ENCODE measurements at places on chromosomes 3 and 15.

GRCh38 chr3:21392526-21392925, 358.5 kb downstream of the ZNF385D start:
- DNase-seq, result no peak

DNA sequence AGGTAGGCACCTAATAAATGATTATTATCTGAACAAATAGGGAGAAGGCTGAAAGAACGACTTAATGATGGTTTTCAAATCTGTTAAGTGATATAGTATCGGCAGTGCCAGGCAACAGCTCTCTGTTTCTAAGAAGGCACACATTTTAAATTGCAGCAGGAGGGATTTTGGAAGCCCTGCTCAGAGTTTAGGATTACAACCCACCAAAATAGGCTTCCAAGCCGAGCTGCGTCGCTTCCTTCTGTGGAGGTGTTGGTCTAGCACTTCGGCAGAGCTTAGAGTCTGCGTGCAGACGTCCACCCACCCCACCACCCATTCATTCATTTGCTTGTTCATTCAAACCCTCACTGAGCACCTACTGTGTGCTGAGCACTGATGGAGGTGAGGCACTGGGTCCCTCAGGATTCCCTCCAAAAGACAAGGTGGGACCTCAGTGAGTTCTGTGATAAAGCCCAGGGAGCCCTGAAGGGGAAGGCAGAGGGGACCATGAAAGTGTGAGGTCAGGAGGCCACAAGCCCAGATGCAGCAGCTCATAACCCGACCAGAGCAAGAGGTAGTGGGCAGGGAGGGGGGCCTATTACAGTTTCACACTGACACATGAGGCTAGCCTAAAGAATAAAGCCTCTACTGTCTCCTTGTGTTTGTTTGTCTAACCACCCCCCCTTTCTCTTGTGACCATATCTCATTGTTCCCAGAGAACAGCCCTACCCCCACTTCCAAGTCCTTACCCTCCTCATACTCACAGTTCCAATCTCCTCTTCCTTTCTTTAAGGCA, 8.9 kb downstream of the ADCY5 start:
- no peak for DNase-seq

GRCh38 chr15:58423831-58424608, 7.8 kb upstream of the LIPC start:
- DNase-seq, result peak; percentile 19

- DNase-seq, result peak; percentile 42
Measured at GRCh38 chr3:42159706-42160472, 68.7 kb downstream of the TRAK1 start.

- DNase-seq, result no peak
Measured at GRCh38 chr3:159733194-159733860, 255.3 kb upstream of the IL12A start.

DNA sequence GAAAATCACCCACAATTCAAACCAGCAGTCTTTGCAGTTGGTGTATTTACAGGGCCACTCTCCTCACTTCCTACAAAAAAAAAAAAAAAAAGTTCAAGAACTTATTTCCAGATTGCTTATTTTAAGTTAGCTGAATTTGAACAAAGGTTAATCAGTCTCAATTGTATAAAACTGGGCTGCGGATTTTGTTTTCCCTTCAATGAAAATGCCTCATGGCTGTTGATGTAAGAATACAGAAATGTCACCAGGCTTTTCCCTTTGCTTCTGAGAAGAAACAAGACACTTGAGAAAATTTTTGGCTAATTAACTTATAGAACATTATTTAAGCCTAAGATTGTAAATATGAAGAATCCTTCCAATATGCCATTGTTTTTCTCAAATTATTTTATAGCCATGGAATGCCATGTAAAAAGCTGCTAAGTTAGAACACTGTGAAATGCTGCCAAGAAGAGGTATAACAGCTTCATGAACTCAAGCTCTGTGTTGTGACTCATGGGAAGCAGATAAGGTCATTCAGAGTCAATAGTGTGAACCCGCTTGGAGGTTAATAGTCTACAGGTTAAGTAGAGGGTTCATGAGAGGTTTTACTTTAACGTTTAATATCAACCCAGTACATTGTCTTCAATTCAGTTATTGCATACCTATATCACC, 84.3 kb upstream of the ABI3BP start:
- no peak for DNase-seq

DNA sequence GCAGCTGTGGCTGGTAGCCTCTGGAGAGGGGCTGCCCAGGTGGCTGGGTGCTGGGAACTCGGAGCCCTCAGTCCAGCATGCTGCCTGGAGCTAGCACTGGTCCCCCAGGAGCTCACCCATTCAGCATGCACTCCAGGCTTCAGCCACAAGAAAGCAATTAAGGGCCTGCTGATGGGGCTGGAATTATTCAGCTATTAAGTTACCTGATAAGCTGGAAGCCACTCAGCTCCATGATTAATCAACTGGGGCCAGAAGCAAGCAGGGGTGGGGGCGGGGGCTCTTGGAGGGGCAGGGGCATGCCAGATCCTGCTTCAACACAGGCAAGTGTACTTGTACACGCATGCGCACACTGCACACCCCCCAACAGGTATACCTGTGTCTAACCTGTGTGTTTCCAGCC, 22.1 kb upstream of the TMEM115 start:
- no peak for DNase-seq

- DNase-seq, result peak; percentile 73
Measured at GRCh38 chr15:57146506-57147201, 228.2 kb downstream of the TCF12 start.

GRCh38 chr3:22895671-22896070, 307.5 kb upstream of the UBE2E2 start:
- no peak for DNase-seq

- DNase-seq, result no peak
Measured at GRCh38 chr3:178960181-178960580, 111.4 kb downstream of the ZMAT3 start.

GRCh38 chr15:58476525-58477162, 44.9 kb downstream of the LIPC start:
- DNase-seq, result no peak

DNA sequence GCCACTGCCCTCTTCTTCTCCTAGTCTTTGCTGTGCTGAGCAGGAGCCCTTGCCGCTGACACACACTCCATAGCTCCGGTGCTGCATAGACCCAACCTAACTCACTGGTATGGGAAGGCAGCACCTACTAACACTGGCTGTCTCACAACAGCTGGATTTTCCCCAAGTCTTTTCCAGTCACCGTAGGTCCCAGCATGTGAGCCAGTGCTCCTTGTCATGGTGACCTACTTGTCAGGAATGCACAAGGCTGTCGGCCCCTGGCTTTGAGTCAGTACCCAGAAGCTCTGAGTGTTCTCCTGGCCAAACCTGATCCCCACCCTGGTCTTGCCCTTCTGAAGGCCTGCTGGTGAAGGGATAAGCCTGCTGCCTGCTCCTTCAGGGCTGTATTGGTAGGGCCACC, 25.7 kb downstream of the AMOTL2 start:
- no peak for DNase-seq

GRCh38 chr3:31129241-31129640, 234.8 kb upstream of the GADL1 start:
- no peak for DNase-seq

DNA sequence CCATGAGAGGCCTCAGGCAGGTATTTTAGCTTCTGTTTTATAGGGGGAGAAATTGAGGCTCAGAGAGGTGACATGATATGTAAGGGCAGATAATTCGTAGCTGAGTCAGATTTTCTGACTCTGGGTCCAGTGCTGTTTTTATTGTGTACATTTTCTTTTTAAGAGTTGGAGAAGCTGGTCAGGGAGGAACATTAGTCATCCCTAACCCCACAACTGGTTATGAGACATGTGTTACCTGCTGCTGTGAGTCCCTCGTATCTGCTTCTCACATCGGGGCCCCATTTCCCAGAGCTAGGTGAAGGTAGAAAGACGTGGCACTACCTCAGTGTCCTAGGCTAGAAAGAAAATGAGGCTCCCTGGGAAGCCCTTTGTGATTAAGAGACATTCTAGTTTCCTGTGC, 28.6 kb downstream of the GALNT15 start:
- DNase-seq, result no peak

DNA sequence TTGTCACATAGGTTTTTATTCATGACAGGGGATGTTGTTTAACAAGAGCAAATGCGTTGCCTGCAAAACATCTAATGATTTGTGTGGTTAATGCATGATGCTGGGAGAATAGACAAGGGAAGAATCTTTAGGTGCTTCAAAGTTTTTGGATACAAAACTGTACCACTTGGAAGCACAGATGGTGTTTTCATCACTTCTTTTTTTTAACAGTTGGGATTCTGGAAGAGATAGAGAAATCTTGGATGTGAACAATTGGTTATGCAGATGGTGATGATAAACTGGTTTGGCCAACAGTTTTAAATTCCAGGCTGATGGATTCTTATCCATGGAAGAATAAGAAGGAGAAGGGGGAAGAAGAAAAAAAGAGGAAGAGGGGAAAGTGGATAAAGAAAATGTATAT, 379.4 kb downstream of the KCNH8 start:
- DNase-seq, result no peak

DNA sequence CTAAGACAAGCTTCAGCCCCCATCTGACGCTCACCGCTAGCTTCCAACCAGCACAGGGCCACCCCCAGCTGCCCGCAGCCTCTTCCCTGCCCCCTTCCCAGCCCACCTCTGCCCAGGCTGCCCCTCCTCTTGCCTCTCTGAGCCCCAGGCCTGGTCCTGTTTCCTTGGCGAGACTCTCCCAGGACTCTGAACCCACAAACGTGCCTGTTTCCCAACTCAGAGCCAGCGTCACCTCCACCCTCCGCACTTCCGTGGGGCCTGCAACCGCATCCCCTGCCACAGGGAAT, 35.0 kb downstream of the ZXDC start:
- DNase-seq, result no peak

- no peak for DNase-seq
Measured at GRCh38 chr3:49785565-49786356, 581 bp downstream of the IP6K1 start.

- DNase-seq, result no peak
Measured at GRCh38 chr3:32056559-32057290, 49.7 kb upstream of the GPD1L start.

DNA sequence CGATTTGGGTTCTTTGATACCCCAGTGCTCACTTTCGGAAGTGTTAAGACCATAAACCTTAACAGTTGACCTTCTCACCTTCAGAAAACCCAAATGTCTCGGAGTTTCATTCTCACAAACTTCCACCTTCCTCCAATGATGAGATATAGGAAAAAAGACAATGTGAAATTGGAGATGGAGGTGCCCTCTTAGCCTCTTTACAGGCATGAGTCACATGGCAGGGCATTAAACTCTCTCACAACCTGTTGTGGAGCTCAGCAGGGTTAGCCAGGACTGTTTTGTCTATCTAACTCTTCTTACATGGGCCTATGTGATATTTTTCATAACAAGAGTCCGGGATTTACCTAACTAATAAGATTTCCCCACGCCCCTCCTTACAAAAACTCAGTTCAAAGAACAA, 10.7 kb downstream of the AGTR1 start:
- no peak for DNase-seq

DNA sequence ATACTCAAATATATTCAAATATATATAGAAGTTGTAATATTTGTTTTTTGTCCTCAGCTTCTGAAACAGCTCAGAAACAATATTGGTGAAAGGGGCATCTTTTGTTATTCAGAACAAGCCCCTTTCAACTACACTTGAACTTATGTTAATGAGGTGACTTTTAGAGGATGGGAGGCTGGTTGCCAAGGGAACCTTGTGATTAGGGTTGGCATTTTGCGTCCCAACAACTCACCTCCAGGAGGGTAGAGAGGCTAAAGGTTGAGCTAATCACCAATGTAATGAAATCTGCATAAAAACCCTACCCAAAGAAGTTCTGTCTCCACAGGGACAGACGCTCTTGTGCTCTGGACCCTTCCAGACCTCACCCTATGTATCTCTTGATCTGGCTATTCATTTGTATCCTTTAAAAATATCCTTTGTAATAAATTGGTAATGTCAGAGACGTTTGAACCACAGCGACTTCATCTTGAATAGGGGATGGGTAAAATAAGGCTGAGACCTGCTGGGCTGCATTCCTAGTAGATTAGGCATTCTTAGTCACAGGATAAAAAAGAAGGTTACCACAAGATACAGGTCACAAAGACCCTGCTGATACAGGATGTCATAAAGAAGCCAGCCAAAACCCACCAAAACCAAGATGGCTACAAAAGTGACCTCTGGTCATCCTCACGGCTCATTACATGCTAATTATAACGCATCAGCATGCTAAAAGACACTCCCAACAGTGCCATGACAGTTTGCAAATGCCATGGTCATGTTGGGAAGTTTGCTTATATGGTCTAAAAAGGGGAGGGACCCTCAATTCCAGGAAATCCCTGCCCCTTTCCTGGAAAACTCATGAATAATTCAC, 111.1 kb downstream of the FMN1 start:
- no peak for DNase-seq

DNA sequence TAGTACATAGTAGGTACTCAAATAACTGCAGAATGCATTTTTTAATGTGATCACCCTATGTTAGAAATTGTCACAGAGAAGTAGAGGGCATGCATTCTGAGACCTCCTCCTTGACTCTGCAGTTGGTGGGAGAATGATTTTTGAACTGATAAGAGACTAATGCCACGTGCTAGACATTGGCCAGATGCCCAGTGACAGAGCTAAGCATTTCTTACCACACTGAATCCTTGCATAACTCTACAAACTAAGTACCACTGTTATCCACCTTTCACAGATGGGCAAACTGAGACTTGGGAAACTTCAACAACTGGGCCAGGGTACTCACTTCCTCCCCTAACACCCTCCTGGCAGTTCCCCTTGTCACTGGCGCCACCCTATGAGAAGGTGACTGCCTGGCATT, 33.5 kb upstream of the SPATA12 start:
- DNase-seq, result peak; percentile 26

DNA sequence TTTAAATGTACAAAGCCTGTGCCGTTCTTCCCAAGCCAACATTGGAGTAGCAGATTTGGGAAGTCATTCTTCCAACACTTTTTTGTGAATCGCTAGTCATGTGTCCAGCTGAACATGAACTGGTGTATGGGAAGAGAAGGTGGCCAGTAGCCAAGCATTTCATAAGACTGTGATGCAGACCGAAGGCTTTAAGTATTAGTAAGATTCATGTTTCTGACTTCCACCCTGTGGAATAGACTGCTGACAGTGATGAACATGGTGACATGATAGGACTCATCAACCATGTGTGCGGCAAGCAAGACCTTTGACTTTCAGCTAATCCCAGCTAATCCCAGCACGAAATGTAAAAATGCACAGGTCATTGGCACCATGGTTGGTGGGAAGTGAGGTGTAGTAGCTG, 48.3 kb upstream of the THSD4 start:
- no peak for DNase-seq

GRCh38 chr15:35522061-35522460, 23.9 kb downstream of the DPH6 start:
- peak; percentile 74 for DNase-seq

DNA sequence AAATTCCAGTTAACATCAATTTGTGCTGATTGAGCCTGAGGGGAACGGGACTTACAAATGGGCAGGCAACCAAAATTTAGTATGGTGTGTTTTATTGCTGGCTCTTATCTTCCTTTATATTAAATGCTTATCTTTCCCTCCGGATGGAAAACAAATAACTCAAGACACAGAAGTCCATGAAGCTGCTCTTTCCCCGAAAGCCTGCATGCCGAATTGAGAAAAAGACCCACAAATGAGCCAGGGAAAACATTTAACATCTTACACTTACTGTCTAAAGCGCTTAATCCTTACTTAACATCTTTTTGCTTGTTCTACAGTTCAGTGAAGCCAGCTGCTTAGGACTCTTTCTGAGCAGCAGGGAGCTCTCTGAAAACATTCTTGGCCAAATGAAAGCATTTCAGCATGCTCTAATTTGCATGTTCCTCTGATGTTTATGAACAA, 49.5 kb downstream of the HEG1 start:
- DNase-seq, result no peak

- DNase-seq, result no peak
Measured at GRCh38 chr3:109784285-109784684, 446.9 kb upstream of the DPPA4 start.

Measured in dermis microvascular lymphatic vessel endothelial cell (primary cell).